SK-N-SH treated with all-trans-retinoic acid at 6 μM for 48 hours (cell line): ENCODE measurements at places on chromosomes 2 and 18.

- peak; percentile 25; the same call in 1 of the 3 replicates for ATAC-seq
These were observed 30.7 kb downstream of the XRCC5 start for GRCh38 chr2:216139884-216140283.

DNA sequence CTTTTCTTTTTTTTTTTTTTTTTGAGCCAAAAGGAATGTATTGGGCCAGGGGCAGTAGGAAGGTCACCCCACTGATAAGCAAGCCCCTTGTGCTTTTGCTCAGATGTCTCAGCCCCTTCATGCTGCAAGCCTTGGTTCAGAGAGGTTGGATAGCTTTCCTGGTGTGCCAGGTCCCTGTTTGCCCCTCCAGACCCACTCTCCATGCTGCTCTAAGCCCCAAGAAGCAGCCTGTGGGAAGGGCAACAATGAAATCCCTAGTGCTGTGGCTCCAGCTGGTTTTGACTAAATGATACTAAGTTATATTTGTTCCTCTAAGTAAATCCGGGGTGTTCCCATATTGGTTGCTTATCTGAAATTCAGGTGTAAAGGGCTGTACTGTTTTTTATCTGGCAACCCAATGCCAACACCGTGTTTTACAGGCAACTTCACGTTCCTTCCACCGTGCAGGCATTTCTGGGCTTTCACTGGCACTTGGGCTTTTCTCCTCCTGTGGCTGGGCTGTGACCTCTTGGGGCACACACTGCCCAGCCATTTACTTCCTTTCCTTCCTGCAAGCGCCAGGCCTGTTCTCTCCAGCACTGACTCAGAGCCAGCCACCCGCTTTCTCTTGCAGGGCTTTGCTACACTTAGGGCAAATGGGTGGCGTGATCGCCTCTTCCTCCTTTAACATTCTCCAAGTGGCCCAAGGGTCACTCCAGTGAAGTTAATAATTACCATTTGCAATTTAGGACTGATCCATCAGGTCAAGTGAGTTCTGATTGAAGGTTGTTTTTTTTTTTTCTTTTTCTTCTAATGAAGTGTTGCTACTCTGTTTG lies 21.6 kb downstream of the MERTK start:
- peak; percentile 20; the same call in 1 of the 3 replicates for ATAC-seq

DNA sequence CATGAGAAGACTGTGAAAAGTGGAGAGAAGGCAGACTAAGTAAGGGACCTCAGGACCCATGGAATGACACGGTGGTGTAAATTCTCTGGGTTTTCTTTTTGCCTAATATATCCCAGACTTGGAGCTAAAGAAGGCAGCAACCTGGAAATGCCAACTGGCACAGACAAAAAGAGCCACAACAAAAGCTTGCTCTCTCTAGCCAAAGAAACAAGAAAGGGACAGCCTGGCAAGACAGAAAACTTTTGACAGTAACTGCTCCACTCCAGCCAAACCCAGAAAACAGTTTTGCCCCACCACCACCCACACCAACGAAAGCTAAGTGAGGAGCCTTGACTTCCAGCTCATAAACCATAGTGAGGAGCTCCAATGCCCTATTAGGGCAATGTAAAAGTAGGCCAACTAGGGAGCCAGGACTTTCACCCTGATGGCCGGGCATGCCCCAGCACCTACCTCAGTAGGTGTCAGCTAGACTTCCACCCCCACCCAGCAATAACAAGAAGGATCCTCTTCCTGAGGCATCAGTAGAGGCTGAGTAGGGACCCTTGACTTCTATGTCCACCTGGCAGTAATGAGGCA lies 35.5 kb downstream of the PELI1 start:
- no peak for ATAC-seq

DNA sequence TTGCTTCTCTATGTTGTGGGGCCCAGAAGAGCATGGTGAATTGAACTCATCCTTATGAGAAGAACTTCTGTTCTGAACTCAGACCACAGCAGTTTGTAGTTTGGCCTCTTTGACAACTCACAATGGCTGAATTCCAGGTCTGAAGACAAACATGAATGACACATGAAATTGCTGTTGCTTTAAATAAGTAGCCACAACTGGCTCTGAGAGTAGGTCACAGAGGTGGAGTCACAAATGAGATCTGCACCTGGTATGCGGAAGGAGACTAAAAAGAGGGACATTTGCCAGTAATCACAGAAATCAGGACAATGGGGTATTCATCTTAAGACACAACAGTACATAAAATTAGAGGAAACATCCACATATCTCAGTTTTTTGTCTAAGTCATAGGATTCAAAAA lies 290.3 kb upstream of the MMADHC start:
- ATAC-seq, result no peak

GRCh38 chr18:32355896-32356295 lies 114.8 kb downstream of the GAREM1 start:
- no peak for ATAC-seq

DNA sequence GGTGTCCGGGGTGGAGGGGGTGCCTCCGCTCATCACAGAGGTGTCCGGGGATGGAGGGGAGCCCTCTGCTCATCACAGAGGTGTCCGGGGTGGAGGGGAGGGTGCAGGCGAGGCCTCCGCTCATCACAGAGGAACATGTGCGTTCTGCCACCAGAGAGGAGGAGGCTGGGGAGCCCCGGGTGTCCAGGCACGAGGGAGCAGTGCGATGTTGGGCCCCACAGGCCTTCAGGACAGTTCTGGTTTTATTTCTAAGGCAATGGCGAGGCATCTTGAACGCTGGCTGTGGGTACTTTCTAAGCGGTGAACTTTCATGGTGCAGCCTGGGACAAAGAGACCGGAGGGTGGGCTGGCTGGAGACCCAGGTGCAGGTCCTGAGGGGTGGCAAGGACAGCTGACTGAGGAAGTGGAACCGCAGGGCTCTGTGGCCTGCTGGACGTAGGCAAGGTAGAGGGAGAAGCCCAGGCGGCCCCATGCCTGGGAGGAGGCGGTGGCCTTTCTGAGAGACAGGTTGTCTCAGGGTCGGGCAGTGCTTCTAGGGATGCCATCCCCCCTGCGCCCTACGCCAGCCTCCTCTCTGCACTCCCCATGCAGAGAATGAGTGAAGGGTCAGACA lies 196.6 kb upstream of the SALL3 start:
- ATAC-seq, result no peak

- no peak for ATAC-seq
These were observed 1354.6 kb upstream of the NRXN1 start for GRCh38 chr2:52386433-52387030.

- no peak for ATAC-seq
These were observed 2.0 kb downstream of the MAPRE2 start for GRCh38 chr18:35043207-35043606.

DNA sequence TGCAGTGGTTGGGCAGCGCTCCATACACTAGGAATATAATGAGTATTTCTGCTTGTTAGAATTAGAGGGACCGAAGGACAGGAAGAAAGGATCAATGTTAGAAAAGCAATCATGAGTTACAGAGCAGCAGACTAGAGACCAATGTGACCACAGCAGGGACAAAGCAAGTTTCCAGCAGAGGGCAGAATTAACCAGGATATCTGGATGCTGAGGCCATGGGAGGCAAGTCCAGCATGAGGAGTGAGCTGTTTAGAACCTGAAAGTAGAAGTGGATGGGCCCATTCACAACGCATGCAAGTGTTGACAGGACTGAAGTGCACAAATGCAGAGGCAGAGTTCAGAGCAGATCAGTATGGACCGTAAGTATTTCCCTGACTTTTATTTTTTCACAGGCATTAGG lies 910.4 kb upstream of the GYPC start:
- no peak for ATAC-seq

DNA sequence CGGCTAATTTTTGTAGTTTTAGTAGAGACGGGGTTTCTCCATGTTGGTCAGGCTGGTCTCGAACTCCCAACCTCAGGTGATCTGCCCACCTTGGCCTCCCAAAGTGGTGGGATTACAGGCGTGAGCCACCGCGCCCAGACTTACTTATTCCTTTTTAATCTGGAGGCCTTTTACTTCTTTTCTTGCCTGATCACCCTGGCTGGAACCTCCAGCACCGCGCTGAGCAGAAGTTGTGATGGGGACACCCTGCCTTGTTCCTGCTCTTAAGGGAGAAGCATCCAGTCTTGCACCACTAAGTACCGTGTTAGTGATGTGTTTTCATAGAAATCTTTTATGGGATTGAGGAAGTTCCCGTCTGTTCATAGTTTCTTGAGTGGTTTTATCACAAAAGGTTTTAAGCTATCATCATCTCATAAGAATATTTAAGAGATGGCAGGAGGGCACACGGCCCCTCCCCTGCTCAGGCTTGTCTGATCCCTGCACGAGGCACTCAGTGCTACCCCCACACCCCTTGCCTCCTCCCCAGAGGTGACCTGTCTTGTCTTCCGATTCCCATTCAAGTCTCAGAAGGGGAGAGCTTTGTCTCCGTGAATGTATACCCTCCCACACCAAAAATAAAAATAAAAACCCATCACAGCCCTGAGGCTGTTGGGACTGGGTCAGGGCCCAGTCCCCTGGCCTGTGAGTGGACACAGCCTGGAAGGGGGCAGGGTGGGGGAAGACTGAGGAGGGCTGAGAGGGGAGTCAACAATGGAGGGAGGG lies 65.3 kb upstream of the SMAD7 start:
- ATAC-seq, result no peak

DNA sequence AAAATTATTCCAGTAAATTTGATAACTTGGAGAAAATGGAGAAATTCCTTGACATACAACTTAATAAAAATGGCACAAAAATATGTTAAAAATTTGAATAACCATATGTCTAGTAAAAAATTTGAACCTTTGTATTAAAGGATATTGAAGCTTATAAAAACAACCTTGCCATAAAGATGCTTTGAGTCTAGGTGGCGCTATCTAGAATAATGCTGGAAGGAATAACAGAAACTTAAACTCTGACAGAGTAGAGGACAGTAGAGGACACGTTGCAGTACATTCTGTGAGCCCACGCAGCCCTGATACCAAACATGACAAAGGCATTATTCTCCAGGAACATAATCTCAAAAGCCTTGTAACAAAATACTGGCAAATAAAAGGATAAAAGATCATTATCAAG lies 44.7 kb upstream of the ALKAL2 start:
- no peak for ATAC-seq

- ATAC-seq, result no peak
These were observed 4.3 kb downstream of the ZFAND2B start for GRCh38 chr2:219210886-219211362.

DNA sequence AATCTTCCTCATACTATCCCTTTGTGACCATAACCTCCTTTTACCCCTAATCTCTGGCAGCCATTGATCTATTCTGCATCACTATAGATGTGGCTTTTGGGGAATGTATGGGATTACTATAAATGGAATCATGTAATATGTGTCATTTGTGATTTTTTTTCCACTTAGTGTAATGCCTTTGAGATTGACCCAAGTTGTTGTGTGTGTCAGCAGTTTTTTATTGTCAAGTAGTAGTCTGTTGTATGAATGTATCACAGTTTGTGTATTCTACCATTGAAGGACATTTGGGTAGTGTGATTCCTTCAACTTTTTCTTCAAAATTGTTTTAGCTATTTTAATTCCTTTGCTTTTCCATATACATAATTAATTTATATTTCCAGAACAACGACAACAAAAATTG lies 18.6 kb downstream of the VRK2 start:
- ATAC-seq, result no peak

DNA sequence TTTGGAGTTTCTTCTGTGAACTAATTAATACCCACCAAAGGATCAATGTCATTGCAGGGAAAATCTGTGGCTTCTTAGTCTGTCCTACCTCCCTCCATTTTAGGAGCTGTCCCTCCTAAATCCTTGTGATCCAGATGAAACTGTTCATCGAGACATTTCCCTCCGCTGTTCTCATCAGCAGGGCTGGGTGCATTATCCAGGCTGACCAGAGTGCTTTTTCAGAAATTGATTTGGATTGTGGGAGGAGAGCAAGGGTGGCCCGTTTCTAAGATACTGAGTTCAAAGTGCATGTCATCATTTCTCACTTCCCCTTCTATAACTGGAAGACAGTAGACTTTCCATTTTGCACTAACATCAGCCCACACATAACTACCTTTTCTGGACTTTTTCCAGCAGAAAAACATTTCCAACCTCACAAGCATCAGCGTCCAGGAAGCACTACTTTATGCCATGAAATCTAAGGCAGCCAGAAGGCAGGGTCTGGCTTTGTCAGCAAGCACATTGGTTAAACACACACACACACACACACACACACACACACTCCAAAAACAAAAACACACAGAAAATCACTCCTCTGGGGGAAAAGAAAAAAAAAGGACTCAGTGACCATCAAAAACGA lies 94.1 kb downstream of the ANKRD44 start:
- ATAC-seq, result peak; percentile 79

GRCh38 chr18:13229001-13229671 lies 10.6 kb downstream of the LDLRAD4 start:
- no peak for ATAC-seq

- no peak for ATAC-seq
These were observed 379.1 kb upstream of the FIGN start for GRCh38 chr2:164114937-164115336.

DNA sequence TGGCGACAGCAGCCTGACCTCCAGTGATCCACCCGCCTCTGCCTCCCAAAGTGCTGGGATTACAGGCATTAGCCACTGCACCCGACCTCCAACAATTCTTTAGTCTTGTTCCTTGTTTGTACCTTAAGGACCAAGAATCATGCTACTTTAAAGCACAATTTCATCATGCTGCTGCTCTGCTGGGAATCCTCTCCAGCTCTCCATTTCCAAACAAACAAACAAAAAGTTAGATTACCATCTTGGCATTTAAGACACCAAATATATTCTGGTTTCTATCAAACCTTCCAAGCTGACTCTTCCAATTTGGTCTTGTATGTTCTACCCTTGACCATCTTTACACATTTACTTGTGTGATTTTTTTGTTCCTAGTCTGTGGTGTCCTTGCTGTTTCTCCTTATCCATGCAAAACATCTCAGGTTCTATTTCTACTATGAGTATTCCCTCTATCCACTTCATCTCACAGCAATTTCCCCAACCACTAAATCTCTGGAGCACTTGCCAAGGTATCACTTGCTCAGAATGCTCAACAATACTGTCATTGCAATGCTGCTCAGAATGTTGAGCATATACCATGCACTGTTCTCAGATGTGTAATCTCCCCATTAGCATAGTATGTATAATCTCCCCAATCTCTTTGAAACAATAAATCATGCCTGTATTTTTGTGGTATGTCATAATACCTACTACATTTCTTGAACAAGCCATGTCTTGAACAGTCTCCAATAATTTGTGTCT lies 73.2 kb upstream of the GALNT5 start:
- no peak for ATAC-seq

DNA sequence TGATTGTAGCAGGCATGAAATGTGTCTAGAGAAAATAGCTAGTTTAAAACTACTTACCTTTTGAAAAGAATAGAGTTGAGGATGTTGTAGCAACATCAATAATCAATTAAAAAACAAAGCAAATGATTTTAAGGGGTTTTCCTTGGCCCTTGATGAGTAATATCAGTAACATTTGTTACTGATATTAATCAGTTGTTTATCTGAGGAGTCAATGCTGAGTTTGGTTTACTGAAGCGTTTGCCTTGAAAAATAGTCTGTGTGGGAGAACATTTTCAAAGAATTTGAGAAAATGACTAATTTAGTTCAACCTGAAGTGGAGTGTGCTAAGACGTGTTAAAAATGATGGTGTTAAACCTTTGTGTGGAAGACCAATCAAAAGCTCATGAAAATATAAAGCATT lies 9.3 kb downstream of the PTH2R start:
- ATAC-seq, result no peak
